ENCODE measurements at places on chromosomes 5 and 9.

DNA sequence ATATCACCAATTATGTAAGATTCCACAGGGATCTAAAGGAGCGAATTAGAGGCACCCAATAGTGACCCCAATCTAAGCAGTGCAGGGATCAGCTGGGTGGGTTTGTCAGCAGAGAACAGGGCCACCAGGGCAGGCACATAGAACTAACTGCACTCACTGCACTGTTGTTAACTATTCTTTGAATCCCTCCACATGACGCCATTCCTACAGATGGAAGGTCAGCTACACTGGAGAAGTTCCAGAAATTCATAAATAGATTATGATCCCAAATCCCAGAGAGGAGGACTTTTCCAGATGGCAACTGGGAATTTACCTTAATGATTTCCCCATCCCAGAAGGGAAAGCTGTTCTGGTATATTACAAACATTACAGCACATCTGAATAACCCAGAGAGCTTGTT, 84.2 kb downstream of the THBS4 start:
- no peak for DNase-seq

DNA sequence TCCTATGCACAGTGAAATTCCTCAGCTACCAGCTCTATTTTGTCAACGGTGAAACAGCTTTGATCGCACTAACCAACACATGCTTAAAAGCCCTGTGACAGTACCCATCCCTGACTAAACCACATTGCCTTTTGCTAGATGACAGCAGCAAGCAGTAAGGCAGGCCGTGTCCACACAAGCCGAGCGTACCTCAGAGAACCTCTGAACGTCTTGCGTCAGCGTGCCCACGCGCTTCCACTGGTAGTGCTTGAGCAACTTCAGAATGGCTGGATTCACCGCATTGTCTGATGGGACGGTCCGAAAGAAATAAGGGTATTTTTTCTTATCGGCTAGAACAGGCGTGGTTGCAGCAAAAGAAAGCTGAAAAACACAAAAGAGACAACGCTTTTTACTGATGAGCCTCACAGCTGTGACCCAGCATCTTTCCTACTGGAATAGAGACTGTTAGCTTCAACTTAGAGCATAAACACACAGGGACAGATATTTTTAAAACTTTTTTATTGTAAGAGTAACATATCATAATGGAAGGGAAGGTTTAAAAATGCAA, 167.0 kb downstream of the GABBR2 start:
- DNase-seq, result no peak

DNA sequence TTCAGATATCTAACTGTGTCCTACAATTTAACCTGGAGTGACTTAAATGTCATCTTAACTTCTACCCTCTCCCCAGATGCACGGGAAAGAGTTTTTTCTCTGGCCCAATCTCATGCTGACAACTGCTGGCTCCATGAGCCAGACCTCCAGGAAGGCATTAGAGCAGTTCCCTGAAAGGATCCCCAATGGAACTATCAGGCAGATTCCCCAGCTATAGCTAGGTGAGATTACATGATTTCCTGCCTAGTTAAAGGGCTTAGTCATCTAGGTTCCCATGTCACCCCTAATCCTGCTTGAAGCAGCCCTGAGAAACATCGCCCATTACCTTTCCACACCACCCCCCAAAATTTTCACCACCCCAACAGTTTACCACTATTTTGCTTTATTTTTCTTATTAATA, 373.5 kb upstream of the TRPC7 start:
- DNase-seq, result no peak

GRCh38 chr9:37880916-37881479, 22.9 kb downstream of the SLC25A51 start:
- no peak for DNase-seq

GRCh38 chr9:135301271-135302263, 178.0 kb upstream of the PPP1R26 start:
- DNase-seq, result no peak

- DNase-seq, result no peak
Observed at GRCh38 chr5:15968993-15969392, 210.6 kb downstream of the MARCHF11 start.

- DNase-seq, result no peak
Observed at GRCh38 chr5:81214848-81215247, 18.3 kb upstream of the CKMT2 start.

DNA sequence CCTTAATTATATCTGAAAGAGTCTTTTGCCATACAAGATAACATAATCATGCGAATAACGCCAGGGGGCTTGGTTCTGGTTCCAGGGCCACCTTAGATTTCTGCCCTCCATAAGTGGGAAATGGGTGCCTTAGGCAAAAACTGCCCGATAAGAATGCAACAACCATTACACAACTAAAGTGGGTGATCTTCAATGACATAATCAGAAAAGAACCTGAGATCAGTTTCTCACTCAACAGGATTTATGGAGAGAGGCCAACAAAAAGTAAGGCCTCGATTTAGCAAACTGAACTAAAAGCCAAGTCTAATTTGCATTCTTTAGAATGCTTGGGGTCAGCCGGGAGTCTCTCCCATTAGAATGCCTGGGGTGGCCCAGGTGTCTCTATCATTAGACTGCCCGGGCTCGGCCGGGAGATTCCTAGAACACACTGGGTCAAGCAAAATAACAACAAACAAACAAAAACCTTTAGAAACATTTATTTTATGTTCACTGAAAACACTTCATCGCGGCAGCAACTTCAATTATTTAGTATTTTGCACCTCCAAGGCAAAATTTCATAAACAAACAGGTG, 194.8 kb downstream of the AUH start:
- peak; percentile 85 for DNase-seq

GRCh38 chr5:96687812-96688453, 25.8 kb downstream of the CAST start:
- DNase-seq, result peak; percentile 77

All from iris pigment epithelial cell (primary cell).